CD4-positive, alpha-beta T cell treated with Interleukin-6 at 100 ng/mL for 8 hours (primary cell): ENCODE measurements at places on chromosomes 6 and 20.

- DNase-seq = no peak
Observed at GRCh38 chr6:24620637-24621036, 25.4 kb downstream of the KIAA0319 start.

DNA sequence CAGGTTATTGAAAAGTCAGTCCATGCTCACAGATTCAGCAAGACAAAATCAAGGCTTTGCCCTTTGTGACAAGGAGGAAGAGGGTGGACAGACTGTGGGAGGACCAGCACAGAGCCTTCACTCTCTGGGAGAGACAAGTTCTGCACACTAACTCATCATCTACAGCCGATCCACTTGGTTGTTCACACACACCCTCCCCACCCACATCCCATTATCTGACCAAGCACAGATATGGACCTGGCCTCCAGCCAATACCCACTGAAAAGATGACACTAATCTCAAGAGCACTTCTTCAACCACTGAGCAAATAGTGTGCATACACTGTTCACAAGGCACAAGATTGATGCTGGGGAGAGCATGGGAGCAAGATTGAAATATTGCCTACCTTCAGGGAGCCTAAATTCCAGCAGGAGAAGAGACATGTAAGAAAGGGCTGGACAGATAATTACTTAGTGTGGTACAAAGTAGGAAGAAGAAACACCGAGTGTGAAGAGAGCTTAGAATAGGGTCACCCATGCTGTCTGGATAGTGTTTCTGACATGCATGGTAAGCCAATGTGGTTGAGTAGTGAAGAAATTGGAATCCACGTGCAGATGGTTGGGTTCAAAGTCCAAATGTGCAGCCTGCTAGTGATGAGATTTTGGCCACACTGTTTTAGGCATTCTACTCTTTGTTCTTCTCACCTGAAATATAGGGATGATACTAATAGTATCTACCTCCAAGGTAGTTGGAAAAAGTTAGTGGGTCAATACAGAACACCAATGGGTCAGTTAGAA lies 21.7 kb upstream of the IL17A start:
- no peak for DNase-seq

- no peak for DNase-seq
Observed at GRCh38 chr6:54598787-54599313, 247.7 kb upstream of the FAM83B start.

GRCh38 chr20:44068316-44069201 lies 118.4 kb downstream of the JPH2 start:
- no peak for DNase-seq

DNA sequence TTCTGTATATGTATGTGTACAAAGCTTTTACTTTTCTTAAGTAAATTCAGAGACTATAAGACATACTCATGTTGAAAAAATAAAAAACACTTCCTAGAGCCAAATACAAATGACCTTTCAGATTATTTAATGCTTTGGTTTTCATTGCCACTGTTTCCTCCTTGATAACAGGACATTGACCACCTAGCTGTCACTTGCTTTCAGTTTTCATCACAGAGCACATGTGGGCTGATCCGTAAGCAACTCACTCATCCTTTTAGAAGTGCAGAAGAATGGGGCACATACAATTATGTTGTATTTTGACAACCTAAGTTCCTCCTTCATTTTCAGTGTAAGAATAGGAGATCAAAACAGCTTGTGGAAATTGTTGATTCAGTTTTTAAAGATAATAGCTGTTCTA lies 6.2 kb downstream of the ZBTB2 start:
- no peak for DNase-seq
